Bronchial smooth muscle cell (primary cell): ENCODE measurements at places on chromosomes 1 and 21. TPM values are rescaled to one million over a fixed set of nuclear protein-coding genes. Genes with fewer than 3 reads are reported as not detected.

WARS2 gene
- total RNA-seq, result 14.7 and 19.4 TPM in 2 replicates

PGLYRP4 gene
- total RNA-seq, result not detected in 2 replicates

CD53 gene
- not detected in 2 replicates for total RNA-seq

SSR2 gene
- 363 and 500 TPM in 2 replicates for total RNA-seq
